Stimulated activated naive CD4-positive, alpha-beta T cell (primary cell): ENCODE measurements at places on chromosomes 5 and 9.

DNA sequence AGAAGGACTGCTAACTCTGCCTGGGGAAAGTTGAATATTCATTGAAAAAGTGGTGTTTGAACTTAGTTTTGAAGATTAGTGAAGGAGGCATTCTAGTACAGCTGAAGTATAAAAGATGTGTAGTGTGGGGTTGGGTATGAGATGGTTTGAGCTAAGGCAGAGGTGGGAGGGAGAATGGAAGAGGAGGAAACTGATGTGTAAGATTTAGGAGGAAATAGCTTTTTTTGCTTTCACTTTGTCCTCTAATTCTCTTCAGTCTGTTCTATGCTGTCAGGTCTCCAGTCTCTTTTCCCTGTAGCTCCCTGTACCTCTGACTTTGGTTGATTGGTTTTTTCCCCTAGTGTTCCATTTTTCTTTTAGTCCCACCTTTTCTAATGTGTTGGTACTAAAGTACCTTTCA lies 9.0 kb downstream of the CREBRF start:
- DNase-seq, result no peak

- DNase-seq, result no peak
These were observed 830.3 kb downstream of the BRINP1 start for GRCh38 chr9:118538959-118539358.

DNA sequence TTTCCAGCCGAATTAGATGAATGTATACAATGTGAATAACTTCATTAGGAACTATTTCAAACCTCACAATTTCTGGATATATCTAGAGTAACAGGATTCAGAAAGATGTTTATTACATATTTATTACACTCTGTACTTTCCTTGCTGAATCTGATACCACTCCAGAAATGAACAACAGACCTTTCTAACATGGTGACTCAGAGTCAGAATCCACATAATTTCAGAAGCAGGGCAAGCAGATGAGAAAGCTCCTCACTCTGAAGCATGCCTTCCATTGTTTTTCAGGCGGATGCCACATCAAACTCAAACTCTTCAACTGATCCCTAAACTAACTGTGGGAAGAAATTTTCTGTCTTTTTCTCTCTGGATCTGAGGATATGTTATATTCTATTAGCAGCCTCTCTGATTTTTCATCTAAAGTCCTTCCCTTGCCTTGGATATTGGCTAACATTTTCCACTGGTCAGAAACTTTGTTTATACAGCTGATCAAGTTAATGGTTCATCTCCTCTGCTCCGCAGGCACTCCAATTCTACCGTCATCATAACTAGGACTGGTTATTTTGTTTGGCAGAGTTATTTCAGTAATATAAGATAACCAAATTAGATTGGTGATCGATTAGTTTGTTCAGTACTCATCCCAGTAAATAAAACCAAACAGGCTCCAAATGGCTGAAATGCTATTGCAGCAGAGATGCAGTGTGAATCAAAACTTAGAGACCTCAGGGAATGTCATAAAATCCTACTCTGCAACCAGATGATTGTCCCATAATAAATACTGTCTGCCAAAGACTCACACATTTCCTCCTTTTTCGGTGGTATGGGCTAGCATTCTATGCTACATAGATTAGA lies 556.0 kb downstream of the EBF1 start:
- no peak for DNase-seq

- DNase-seq, result no peak
These were observed 60.6 kb downstream of the COMMD10 start for GRCh38 chr5:116145416-116145815.

GRCh38 chr5:145797336-145797735 lies 37.8 kb downstream of the PRELID2 start:
- DNase-seq, result no peak

GRCh38 chr5:156706631-156707030 lies 143.5 kb upstream of the PPP1R2B start:
- no peak for DNase-seq

DNA sequence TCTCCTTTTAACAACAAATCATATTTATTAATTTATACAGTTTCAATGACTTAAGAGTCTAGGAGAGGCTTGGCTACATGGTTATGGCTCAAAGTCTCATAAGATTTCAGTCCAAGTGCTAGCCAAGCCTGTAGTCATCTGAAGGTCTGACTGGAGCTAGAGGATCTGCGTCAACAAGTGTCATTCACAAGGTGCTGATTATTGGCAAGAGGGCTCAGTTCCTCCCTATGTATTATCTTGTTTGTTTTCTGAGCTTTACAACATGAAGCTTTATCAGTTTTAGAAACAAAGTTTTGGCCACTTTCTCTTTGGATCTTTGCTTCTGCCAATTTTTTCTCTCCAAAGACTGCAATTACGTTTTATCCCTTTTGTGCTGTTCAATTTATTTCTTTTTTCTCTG lies 94.7 kb downstream of the RICTOR start:
- no peak for DNase-seq

- no peak for DNase-seq
These were observed 4.3 kb downstream of the RPL12 start for GRCh38 chr9:127446713-127447415.

DNA sequence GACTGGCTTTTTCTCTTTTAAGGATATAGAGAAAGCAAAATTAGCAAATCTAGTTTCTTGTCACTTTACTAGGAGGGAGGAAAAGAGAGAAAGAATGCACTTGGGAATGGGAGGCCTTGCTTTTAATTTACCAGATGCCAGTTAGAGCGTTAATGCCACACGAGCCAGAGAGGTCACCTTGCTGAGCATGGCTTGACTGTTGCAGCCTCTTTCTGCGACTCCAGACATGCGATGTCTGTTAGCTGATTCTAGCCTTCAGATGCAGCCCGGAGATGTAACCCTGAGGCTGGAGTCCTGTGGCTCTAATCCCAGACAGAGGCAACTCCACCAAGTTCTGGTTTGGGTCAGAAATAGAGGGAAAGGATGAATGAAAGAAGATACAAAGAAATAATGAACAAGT lies 152.5 kb downstream of the TRIO start:
- no peak for DNase-seq

- no peak for DNase-seq
These were observed 94.0 kb downstream of the ACTL7B start for GRCh38 chr9:108761655-108762347.

DNA sequence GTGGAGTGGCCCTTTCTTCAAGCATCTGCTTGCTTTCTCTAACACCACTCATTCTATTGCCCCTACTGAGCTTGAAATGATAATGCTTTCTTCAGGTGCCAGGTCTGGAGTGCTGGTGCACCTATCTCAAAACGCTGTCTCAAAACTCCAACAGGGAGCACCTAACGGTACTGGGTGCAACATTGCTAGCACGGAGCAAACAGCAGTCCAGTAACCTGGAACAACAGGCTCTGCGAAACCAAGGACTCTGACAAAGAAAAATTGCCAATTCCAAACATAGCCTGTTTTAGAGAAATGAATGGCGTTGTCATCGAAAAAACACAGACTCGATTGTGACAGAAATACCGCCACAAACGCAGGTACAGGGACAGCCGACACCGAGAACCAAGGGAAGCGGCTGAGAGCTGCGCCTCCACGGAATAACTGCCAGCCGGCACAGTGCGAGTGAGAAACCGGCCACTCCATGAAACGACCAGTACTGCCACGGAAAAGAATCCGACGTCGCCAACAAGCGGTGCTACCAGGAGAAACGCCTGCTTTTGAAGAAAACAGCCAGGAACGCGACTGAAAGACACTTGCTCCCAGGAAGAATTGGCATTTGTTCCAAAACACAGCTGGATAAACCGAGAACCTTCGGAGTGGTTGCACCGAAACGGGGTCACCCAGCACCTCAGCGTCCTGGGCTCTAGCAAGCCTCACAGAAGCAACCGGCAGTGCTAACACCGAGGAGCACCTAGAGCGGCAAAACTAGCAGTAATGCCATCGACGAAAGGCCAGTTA lies 3.1 kb downstream of the ANXA2R start:
- DNase-seq, result no peak

GRCh38 chr5:131939690-131940345 lies 5.6 kb downstream of the MEIKIN start:
- DNase-seq, result no peak

DNA sequence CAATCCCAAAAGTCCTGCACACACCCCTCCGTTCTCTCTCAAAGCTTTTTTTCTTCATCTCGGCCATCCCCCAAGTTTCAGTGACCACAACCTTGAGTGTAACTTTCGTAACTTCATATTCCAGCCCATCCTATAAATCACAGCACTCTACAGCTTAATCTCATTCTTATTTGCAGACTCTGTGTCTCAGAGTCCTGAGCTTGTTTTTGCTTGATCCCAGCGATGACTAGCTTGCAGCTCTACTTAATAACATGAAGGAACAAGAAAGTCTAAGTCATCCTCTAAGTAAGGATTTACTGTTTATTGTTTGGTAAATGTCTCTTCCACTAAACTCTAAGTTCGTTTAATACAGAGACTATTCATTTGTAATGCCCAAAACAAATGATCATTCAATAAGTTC lies 2.6 kb upstream of the SPDL1 start:
- DNase-seq, result no peak

DNA sequence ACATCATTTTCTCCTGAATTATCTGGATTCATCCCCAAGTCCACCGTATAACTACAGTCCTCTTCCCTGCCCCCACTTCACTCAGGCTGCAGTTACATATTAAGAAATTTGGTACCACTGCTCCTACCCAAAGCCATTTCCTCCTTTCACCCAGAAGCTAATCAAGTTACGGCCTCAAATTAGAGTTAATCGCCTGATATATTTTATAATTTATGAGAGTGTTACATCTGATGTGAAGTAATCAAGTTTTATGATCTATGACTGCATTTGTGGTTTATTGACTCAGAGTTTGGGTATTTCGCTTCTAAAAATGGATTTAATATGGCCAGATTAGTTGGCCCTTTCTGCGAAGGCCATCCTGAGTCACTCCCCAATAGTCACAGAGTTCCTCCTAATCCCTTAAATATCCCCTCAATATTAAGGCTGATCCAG lies 223.6 kb upstream of the KIF2A start:
- DNase-seq, result no peak

GRCh38 chr5:103177543-103177942 lies 57.4 kb downstream of the PPIP5K2 start:
- DNase-seq, result no peak

GRCh38 chr5:159178978-159179377 lies 30.4 kb downstream of the RNF145 start:
- no peak for DNase-seq

DNA sequence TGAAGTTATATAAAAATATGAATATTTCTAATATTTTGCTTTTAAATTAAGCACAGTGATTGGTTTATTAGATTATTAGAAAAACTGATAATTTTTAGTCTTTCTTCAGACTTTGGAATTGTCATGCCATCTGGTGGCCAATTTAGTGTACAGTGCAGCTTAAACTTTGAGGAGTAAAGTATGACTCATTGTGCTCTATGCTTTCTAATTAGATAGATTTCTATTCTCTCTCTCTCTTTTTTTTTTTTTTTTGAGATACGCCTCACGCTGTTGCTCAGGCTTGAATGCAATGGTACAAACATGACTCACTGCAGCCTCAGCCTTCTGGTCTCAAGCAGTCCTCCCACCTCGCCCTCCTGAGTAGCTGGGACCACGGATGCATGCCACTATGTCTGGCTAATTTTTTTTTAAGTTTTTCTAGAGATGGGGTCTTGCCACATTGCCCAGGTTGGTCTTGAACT lies 42.1 kb upstream of the GPR21 start:
- peak; percentile 17 for DNase-seq

DNA sequence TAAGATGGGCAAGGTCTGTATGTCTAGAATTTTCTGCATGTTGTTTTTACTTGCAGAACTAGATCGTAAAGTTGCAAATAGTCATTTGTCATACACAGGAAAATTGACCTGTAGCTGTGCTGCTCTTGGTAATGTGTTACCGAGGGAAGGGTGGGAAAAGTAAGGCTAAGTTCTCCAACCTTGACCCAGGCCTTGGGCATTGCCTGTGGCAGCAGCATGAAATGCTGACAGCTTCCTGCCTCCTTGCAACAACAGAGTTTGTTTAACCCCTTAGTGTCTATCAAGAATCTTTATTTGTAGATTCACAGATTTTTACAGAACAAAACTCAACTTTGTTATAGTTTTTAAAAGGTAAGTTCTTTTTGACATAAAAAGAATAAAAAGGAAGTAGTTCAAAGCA lies 48.3 kb downstream of the ERCC6L2 start:
- no peak for DNase-seq

- no peak for DNase-seq
These were observed 32.8 kb downstream of the CEP72 start for GRCh38 chr5:644971-645370.

- DNase-seq, result no peak
These were observed 13.5 kb upstream of the FREM1 start for GRCh38 chr9:14923701-14924100.

- DNase-seq, result no peak
These were observed 286.3 kb downstream of the PDE4D start for GRCh38 chr5:59607138-59607765.

DNA sequence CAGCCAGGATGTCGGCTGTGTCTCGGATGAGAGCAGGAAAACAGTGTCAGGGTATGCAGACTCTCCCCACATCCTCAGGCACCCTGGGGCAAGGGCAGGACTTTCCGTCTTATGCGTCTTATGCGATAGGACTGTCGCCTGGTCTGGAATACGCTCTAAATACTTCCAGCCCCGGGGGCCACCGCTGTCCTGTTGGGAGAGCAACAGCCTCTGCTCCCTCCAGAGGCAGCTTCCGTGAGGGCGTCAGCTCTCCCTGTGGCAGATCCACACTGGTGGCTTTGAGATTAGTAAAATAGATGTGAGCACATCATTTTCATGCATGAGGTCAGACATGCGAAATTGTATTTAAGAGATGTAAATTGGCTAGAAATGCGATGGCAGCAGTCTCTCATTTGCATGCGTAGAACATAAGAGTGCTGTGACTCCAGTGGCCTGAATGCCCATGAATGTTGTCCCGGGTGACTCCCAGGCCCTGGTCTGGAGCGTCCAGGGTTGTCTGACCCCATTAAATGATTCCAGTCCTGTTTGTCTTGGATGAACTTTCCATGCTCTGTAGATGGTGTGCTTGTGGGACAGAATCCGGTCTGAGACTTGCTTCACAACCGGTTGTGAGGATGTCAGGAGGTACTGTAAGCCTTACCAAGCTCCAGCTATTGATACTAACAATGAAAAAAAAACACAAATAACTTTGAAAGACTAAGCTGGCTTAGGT lies 228.2 kb downstream of the SYK start:
- DNase-seq, result no peak

DNA sequence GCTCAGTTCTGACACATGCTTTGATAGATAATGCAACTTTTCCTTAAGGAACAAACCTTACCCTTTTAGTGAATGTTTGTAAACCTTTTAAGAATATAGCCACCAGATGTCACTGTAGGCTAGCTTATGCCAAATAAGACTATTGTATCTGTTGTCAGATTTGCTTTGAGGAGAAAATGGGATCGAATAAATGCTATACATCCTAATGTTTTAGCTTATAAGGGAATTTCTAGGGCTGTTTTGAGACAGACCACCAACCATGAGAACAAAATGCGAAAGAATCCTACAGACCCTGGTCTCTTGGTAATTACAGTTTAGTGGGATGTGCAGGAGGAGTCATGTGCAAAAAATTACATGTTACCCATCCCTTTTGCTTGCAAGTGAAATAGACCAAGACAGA lies 127.6 kb upstream of the NMUR2 start:
- no peak for DNase-seq

DNA sequence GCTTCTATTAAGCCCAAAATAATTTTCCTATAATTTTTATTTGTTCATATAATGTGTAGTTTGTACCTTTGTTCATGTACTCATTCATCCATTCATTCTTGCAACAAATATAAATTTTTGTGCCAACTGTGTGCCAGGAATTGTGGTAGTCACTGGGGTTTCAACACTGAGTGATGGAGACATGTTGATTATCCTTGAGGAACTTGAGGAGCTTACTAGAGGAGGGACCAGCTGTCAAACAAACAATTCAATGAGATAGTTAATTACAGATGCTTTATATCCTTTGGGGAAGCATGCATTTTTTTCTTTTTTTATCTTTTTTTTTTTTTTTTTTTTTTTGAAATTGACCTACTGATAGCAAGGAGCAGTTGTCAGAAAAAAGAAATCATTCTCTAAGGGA lies 324.8 kb downstream of the GABRG2 start:
- DNase-seq, result no peak
